T-cell (primary cell): ENCODE measurements at places on chromosomes 6 and 20.

DNA sequence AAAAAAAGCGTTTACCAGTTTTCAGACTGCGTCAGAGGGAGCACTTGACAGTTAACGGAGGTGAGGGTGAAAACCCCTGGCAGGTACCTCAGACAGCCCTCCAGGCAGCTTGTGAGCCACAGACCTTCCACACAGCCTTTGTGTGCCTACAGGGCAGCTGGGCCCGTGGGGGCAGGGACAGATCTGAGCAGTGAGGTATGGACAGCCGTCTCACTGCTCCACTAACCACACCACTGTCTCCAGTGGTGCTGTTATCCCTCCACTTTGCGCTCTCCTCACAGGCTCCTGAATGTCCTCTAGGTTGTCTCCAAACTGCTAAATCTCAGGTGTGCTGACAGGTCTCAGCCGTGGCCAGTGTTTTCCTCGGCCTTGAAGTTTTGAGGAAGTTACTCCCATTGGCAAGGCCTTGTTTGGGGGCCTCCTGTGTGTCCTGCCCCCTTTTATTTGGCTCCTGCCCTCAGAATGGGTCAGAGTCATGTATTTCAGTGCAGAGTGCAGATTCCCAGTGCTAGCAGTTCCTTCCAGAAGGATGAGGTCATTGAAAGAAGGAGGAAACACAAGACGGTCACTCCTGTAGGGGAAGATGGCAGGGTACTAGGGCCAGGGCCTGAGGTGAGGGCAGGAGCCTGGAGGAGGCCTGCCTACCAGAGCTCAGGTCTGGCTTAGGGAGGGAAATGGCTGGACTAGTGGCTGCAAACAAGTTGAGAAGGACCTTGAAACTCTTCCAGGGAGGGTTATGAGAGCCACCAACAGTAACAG, 11.8 kb downstream of the GFRA4 start:
- no peak for DNase-seq

DNA sequence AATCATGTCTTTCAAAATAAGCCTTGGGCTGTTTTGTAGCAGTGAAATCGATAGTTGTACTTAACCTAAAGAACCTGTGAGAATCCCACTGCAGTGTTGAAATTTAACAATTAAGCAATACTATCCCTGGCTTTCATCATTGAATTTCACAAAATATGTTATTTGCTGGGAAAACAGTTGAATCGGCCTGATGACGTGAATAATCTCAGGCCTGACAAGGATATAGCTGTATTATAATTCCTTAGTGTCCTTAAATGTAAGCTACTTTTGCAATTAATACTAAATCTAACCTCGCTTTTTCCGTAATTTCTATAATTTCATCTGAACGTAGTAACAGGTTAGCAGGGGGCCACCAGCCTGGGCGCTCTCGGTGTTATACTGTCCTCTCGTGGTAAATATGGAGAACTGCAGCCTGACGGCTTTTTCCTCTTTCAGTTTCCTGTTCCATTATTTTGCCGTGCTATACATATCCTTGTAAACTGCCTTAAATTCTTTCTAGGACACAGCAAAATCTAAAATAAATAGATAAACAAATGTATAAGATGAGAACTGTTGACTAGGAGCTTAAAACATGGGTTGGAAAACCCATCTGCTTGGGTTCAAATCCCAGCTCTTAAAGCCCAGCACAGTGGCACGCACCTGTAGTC, 24.0 kb downstream of the MTFR2 start:
- peak; percentile 48 for DNase-seq

- no peak for DNase-seq
Observed at GRCh38 chr6:19157486-19157885, 679.7 kb upstream of the ID4 start.

- no peak for DNase-seq
Observed at GRCh38 chr6:107152638-107153430, 37.5 kb upstream of the BEND3 start.

DNA sequence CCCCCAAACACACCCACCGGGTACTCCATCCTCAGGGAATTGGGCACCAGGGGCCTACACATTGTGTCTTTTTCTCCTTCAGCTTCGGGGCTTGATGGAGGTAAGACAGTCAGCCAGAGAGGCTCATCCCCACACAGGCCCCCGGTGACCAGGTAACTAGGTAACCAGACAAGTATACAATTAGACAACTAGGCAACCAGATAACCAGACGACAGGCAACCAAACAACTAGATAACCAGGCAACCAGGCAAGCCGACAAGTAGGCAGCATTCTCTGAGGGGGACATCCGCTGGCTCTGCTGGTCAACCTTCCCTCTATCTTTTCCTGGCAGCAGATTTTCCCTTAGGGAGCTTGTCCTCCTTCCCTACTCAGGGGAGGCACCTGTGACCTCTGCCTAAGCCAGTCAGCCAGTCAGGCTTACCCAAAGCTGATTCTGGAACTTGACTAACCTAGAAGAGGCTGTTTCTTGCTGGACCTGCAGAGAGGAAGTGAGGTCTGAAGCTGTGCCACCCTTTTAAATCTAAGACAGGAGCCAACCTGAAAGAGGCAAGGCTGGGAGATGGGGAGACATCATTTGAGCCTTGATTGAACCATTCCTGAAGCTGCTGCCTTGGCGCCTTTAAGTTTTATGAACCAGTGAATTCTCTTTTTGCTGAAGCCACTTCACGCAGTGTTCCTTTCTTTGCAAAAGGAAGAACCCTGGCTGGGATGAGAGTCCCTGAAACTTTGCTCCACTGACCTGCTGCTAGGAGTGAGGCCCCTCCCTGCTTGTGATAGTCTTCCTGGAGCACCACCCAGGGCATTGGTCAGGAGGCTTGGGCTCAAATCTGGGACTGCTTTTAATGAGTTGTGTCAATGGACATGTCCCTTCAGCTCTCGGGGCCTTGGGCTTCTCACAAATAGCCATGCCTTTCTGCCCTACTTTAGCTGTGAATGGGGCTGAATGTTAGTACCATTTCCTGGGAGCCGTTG, 96.4 kb upstream of the RNF24 start:
- no peak for DNase-seq

GRCh38 chr6:104118274-104118673, 741.4 kb downstream of the HACE1 start:
- DNase-seq = no peak

GRCh38 chr20:51318058-51318949, 224.2 kb downstream of the NFATC2 start:
- DNase-seq = peak; percentile 1

- no peak for DNase-seq
Observed at GRCh38 chr6:24859132-24859531, 60.4 kb upstream of the ARMH2 start.

GRCh38 chr6:151493804-151494234, at the start of gene CCDC170:
TSS of gene CCDC170 (plus strand) at chr6:151494017. CDS start at chr6:151494129, 112 bp downstream.
- DNase-seq = no peak

DNA sequence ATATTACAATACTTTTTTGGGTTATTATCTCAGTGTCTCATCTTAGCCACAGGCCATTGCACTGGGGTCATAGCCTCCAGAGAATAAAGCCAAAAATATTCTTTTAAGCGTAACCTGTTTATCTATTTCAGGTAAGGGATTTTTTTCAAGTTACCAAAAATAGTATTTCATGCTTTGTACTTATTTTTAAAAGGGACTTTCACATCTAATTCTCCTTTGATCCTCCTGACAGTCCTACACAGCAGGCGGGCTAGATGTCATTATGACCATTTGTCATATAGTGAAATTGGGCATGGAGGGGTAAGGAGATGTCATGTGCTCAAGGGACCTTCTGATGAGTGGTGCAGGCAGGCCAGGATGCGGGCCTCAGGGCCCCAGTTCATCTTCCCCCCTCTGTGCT, 68.9 kb downstream of the TBC1D7 start:
- DNase-seq = no peak

GRCh38 chr6:89976694-89977020, 82.4 kb downstream of the GJA10 start:
- DNase-seq = no peak

DNA sequence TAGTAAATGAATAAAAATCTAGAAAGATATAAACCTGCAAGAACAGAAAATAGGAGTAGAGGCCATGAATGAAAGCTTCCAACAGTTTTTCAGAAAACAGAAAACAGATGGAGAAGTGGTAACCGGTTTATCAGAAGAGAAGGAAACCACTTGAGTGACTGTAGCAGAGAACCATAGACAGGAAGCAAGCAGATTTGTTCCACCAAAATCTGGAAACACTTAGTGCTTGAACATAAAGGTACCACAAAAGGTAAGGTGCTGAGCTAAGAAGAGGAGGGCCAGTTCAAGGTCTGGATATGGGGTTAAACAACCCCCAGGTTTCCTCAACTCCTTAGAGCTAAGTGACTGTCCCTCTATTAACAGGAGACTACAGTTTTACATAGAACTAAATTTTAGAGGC, 9.2 kb upstream of the KIAA0319 start:
- DNase-seq = no peak

- peak; percentile 23 for DNase-seq
Observed at GRCh38 chr20:38001981-38002380, 31.3 kb downstream of the TTI1 start.

GRCh38 chr6:31794866-31795615, 511 bp downstream of the VARS1 start:
- DNase-seq = no peak

DNA sequence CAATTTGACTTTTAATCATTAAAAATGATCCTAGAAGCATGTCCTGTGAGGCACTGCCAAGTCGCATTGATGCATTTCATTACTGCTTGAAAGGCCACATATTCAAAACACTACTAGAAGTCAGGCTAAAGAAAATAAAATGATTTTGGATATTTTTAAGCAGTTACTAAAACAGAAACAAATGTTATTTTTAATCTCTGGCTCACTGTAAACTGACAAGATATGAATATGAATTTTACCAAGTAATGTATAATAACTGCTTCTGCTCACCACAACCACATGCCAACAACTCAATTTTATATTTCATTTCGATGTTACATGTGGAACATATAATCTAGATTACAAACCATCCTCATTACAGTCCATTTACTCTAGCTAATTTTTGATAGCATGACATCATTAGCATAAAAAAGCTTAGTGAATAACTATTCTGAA, 90.6 kb downstream of the ATXN1 start:
- DNase-seq = no peak

DNA sequence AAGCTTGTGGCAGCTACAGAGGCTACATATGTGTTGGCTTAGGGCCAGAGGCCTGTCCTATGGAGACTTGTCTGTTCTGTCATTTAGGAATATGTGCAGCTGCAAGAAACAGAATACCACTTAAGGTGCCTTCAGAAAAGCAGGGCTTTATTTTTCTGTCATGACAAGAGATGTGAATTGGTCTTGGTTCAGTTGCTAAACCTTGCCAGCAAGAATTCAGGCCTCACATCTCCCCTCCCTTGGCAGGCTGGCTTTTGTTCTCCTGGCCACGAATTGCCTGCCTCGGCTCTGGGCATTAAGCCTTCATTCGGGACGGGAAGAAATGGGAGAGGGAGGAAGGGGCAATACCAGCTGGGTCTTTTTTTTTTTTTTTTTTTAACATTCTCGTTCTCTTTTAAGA, 82.4 kb upstream of the TGM3 start:
- DNase-seq = no peak

DNA sequence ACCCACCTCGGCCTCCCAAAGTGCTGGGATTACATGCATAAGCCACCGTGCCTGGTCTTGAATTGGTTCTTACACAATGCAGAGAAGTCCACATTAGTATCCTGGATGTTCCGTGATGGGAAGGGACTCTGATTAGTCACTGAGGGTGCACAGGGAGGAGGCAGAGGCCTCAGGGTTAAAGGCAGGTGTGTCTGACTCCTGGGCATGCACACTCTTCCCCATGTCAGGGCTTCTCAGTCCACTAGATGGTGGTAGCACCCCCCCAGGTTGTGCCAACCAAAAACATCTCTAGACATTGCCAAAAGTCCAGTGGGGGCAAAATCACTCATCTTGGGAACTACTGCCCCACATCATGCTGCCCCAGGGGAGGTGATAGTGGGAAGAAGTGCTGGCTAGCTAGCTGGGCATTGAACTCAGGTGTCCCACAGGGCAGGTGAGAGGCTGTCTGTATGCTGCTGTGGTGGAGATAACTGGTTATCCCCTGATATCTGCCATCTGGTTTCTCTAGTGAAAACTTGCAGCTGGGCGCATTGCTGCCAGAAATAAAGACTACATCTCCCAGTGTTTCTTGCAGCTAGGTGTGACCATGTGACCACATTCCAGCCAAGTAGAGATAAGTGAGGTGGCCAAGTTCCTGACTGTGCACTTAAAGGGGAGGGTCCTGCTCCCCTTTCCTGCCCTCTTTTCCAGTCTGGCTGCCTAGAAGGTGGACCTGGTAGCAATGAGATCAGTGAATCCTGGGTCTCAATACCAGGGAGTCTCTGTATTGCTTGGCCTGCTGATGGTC, 8.4 kb upstream of the NSFL1C start:
- DNase-seq = no peak

DNA sequence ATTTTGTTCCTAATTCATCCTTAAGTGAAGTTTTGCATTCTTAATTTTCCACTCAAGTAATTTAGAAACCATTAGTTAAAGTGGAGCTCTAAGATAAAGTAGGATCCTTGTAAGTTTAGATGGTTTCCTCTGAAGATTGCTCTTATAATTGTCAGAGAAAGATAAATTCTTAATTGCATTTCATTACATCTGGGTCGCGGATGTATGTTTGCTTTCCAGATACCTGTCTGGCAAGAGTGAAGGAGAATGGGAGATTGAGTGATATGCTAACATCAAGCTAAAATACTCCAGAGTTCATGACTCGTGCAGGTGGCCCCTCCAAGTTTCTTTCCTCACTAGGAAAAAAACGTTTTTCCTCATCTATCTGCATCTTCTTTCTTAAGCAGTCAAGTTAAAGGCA, 361.8 kb downstream of the DOK5 start:
- DNase-seq = no peak

GRCh38 chr6:5737460-5737859, 269.3 kb downstream of the NRN1 start:
- no peak for DNase-seq

DNA sequence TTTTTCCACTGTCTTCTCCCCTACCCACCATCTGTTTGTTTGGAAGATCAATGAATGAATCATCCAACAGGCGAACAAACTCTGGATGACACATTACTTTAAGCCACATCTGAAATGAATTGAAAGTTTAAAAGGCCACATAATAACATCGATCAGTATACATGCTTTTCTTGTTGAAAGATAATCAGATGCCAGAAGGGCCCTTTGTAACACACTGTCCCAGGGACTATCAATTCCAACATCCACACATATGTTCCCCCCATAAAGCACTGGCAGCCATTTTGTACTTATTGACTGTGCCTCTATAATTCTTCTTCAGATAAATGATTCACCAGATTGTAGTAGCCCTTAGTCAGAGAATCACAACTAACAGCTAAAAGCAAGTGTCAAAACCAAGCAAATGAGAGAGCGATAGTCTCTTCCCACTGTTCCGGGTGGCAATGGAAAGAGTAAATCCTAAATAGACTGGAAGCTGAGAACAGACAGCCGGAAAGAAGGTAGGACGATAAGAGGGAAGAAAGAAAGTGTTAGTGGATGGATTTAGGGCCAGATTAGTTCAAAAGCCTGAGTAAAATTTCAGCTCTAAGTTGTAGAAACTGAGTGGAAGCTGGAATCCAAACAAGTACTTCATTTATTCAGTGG, 184.9 kb upstream of the TENT5A start:
- DNase-seq = no peak
